Epithelial cell of esophagus (primary cell): ENCODE measurements at places on chromosomes 11 and 22.

DNA sequence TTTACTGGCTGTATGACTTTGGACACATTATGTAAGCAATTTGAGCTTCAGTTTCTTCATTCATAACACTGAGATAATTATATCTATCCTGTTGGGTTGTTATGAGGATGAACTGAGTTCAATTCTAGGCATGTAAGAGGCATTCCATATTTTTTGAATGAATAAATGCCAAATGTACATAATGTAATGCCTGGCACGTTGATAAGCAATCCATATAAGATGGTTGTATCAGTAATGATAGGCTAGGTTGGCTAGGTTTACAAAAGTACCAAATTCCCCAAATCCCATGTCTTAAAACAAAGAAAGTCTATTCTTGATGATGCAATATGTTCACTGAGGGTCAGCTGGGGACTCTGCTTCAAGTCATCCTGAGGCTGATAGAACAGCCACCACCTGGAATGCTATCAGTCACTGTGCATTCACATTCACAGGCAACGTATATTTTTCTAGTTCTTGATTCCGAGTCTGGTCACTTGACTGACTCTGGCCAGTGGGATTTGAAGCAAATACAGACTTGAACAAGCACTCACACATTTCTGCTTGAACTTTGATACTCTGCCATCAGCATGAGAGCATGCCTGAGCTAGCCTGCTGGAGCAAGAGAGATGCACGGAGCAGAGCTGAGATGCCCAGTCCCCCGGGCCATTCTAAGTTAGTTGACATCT is 104.0 kb upstream of the TIMP3 start:
- peak; percentile 82 for DNase-seq

DNA sequence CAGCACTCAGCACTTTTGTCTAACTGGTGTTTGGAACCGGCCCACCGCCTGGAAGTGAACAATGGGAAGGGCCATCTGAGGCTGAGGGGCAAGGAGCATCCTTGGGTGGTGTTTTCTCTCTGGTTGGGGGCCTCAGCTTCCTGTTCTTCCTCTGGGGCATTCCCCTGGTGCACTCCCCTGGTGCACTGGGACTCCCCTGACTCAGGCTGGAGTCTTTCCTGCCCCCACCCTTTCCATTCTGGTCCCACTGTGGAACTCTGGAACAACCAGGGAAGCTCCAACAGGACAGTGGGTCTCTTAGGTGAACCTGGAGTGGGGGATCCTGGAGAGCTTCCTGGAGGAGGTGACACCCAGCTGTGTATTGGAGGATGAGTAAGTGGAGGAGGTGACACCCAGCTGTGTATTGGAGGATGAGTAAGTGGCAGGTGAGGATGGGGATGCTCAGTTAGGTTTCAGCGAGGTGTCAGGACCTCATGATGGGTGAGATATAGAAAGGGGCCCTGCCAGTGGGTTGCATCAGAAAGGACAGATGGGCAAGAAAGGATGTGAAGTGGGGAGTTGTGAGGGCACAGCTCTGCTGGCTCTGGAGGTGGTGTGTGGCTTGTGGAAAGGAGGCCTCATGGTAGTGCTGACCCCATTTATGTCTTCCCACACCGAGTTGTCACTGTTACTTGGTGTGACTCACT is 132.1 kb downstream of the OSBP2 start:
- DNase-seq: no peak

GRCh38 chr11:132278801-132279574 is 908.6 kb downstream of the NTM start:
- peak; percentile 51 for DNase-seq

GRCh38 chr11:64226507-64227051 is 505 bp downstream of the NUDT22 start:
- no peak for DNase-seq

DNA sequence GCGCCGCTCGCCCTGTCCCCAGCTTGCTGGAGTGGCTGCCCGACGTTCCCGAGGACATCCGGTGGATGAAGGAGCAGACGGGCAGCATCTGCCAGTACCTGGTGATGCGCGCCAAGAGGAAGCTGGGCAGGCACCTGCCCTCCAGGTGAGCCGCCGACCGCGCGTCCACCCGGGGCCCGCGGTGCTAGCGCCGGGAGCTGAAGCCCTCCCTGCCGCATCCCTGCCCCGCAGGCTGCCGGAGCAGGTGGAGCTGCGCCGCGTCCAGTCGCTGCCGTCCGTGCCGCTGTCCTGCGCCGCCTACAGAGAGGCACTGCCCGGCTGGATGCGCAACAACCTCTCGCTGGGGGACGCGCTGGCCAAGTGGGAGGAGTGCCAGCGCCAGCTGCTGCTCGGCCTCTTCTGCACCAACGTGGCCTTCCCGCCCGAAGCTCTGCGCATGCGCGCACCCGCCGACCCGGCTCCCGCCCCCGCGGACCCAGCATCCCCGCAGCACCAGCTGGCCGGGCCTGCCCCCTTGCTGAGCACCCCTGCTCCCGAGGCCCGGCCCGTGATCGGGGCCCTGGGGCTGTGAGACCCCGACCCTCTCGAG is 3.3 kb upstream of the CRACR2B start:
- no peak for DNase-seq

GRCh38 chr22:28597665-28598064 is 82.0 kb downstream of the TTC28 start:
- DNase-seq: no peak

DNA sequence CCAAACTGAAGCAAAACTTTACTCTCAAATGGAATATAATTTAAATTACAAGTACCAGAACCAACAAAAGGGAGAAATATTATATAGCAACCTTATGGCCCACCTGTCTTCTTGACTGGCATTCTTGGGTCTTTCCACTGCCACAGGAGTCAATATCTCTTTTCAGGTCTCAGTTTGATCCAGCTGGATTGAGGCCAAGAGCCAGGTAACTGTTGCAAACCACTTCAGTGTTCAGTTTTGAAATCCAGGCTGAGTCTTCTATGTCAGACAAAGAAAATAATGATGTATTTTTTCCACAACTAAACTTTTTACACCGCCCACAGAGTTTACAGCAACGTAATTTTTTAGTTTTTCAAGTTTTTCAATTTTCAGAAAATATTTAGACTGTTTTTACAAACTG is 648 bp downstream of the DLG2 start:
- DNase-seq: no peak

DNA sequence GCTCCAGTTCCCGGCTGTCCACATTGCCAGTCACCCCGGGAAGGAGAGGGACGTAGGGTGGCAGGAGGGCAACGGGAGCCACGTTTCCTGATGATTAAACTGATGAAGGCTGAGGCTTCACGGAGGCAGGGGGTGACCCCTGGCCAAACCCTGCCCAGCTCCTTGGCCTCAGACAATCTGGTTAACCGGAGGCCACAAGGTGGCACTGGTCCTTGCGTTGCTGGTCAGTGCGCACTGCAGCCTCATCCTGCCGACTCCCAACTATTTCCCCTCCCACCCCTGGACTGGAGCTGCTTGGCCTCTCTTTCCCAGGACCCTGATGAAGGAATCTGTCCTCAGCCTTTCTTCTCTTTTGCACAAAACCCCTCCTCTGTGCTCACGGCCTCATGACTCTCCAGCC is 75.3 kb downstream of the PDE2A start:
- no peak for DNase-seq

DNA sequence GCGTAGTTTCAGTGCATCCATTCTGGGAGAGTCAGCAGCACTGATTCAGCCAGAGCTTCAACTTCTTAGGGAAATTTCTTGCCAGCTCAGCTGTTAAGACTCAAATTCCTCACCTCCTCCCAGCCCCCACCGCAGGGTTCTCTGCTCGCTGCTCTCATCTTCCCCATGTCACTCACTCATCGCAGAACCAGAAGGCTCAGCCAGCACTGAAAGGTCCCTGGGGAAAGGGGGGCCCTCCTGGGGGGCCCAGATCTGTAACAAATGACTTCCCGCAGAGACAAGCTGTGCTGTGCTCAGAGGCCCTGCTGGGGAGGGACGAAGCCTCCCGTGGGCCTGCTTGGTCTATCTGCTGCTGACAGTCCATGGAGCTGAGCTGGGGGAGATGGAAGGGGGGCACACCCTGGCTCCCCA is 220.6 kb downstream of the NTM start:
- no peak for DNase-seq

DNA sequence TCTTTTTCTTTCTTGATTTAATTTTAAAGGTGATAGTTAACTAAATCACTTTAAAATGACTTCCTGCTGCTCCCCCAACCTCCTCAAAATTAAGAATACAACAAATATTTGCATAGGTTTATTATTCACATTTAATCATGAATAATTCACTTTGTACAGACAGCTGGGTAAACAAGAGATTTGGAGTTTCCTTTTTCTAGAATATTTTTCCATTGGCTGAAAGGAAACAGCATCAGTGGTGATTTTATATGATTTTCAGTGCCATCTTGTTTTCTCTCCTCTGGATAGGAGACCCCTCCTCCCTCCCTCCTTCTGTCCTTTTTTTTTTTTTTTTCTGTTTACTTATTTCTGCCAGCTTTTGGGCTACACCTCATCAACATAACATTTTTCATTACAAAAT is 60.5 kb downstream of the LIF start:
- DNase-seq: no peak

DNA sequence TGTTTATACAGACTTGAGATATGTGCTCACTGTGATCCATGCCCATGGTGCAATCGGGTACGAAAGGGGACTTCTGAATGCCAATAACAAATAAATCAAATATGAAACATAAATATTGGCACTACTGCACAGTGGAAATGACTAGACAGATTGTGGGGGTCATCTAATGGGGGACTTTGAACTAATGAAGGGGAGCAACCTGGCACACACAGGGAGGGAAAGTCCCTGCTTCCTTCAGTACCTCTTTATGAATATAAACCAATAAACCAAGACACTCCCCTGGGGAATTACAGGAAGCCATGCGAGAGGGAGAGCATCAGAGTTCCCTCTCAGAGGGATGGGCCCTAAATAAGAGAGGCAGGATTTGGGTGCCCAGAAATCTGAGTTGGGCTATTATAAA is 21.1 kb downstream of the MIF start:
- DNase-seq: no peak

GRCh38 chr11:83520849-83521248 is 234.7 kb upstream of the CCDC90B start:
- DNase-seq: no peak

- DNase-seq: no peak
Observed at GRCh38 chr11:115985896-115986295, 481.7 kb upstream of the CADM1 start.

- peak; percentile 18 for DNase-seq
Observed at GRCh38 chr11:82080160-82080559, 653.5 kb downstream of the FAM181B start.

DNA sequence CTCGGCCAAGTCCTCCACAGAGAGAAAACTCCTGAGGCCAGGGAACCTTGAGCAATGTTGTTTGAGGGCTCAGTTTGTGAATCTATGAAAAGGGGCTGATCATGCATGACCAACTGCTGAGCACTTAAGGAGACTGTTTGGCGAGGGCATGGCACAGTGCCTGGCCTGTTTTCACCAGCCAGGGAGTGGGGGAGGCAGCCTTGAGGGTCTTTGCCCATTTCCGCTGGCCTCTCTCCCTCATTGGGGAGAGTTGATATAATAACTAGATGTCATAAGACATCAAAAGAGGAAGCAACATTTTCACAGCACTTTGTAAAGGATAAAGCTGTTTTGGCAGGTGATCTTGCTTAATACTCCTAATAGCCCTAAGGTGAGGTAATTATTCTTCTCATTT is 110.6 kb downstream of the TP53I11 start:
- DNase-seq: no peak

DNA sequence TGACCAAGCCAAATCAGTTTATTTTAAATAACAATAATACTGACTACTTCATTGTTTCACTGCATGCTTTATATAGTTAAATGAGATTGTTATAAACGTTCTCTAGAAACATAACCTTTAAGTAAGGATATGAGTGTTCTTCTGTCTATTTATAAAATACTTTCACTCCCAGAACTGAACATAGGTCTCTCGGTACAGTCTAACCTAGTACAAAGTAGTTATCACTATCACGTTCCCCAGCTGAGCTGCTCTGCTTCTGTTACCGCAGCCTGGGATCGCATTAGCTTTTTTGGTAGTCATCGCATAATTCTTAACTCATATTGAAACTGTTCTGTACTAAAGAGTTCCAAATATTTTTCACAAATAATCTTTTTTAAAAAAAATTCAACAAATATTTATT is 143.6 kb downstream of the WNT11 start:
- no peak for DNase-seq

- no peak for DNase-seq
Observed at GRCh38 chr11:85118151-85118550, 509.0 kb downstream of the DLG2 start.

- DNase-seq: no peak
Observed at GRCh38 chr11:62707277-62707861, at the start of the genes BSCL2 and GNG3. Gene BSCL2, minus strand, starts transcription at chr11:62707424. Its CDS starts 229 bp downstream, at chr11:62707195. Gene GNG3, plus strand, starts transcription at chr11:62707676. Its CDS starts 620 bp downstream, at chr11:62708296.

- DNase-seq: no peak
Observed at GRCh38 chr11:19924311-19924710, 211.7 kb downstream of the NAV2 start.

DNA sequence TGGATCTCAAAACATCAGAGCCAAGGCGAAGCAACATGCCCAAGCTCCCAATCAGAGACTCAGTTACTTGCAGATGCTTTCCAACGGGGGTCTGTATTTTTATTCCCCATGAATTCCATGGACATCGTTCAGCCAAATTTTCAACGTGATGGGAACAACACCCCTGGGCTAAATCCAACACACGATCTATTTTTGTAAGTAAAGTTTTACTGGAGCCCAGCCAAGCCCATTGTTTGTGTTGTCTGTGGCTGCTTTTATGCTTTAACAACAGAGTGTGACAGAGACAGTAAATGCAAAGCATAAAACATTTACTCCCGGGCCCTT is 33.7 kb downstream of the SLC5A1 start:
- no peak for DNase-seq

- DNase-seq: no peak
Observed at GRCh38 chr11:78423241-78423640, 5.6 kb upstream of the GAB2 start.

GRCh38 chr11:116930177-116930576 is 92.8 kb upstream of the APOA1 start:
- DNase-seq: no peak

DNA sequence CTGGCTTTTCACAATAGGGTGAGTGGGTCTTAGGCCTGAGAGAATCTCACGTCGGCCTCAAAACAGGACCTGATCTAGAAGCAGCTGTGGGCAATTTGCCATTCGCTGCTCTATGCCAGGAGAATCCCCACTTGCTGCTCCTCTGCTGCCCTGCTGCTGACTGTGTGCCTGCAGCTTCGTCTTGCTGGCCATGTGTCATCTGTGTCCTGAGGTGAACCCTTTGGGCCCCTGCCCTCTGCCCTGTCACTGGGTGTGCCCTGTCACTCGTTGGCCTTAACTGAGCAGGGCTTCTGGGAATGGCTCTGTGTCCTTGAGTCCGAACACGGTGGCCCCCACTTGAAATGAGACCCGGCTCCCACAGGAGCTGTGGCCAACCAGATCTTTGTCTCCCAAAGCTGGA is 6.2 kb downstream of the NAA40 start:
- no peak for DNase-seq

GRCh38 chr11:31355131-31355530 is 14.4 kb downstream of the DCDC1 start:
- peak; percentile 69 for DNase-seq

GRCh38 chr22:43333978-43334377 is 9.2 kb downstream of the SCUBE1 start:
- no peak for DNase-seq
